ENCODE measurements at places on chromosomes 12 and 14.

DNA sequence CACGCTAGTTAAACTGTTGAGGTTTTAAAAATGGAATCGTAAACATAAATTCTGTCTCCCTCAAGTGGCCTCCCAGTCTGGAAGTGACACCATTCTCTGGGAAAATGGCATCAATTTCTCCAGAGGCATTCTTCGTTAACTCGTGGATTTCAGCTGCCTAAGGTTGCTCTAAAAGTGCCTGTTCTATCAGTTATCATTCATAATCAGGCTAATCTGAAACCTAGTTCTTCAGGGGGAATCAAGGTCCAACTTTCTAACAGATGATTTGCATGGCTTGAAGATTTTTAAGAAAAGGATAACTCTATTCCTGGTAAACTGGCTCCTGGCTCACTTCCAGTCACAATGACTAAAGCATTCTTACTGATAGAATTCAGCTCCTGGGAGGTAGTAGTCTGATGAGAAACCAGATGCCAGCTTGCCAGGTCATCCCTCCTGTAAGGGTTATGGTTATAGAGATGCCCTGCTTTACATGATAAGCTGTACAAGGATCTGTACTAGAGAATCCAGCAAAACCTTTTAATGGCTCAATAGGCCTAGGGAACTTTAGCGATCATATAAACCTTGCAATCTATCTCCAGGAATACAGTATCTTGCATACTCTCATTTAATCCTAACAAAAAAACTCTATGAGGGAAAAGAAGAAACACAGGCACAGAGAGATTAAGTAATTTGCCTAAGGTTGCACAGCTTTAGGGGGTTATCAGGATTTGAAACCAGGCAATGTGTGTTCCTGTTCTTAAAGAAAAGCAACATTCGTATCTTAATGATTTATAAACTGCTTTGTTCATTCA lies 1.5 kb downstream of the L3HYPDH start:
- DNase-seq, result no peak

GRCh38 chr12:107668320-107669098 lies 17.1 kb upstream of the PWP1 start:
- DNase-seq, result no peak

GRCh38 chr14:94775871-94776210 lies 5.9 kb upstream of the GSC start:
- DNase-seq, result no peak

- DNase-seq, result no peak
Observed at GRCh38 chr14:91964724-91965123, 17.2 kb upstream of the FBLN5 start.

DNA sequence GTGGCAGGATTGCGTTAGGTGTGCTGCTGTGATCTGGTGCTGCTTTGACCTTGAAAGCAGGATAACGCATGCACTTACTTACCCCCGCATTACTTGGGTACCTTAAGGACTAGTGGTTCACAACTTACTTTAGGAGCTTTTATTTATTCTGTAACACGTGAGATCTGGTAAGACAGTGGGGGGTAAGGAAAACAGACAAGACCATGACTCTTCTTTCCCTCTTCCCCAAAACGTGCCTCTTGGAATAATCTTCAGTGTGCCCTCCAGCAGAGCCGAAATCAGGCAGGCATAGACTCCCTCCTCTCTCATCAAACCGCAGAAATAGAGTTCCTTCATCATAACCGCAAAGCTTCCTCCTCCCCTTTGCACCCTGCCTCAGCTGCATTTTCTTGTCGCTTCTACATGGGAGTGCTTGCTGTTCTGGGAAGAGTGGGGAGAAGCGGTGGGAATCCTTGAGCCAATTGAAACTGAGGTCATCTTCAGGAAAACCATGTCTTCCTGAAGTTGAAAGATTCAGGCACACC lies 43.4 kb downstream of the RAD52 start:
- no peak for DNase-seq

DNA sequence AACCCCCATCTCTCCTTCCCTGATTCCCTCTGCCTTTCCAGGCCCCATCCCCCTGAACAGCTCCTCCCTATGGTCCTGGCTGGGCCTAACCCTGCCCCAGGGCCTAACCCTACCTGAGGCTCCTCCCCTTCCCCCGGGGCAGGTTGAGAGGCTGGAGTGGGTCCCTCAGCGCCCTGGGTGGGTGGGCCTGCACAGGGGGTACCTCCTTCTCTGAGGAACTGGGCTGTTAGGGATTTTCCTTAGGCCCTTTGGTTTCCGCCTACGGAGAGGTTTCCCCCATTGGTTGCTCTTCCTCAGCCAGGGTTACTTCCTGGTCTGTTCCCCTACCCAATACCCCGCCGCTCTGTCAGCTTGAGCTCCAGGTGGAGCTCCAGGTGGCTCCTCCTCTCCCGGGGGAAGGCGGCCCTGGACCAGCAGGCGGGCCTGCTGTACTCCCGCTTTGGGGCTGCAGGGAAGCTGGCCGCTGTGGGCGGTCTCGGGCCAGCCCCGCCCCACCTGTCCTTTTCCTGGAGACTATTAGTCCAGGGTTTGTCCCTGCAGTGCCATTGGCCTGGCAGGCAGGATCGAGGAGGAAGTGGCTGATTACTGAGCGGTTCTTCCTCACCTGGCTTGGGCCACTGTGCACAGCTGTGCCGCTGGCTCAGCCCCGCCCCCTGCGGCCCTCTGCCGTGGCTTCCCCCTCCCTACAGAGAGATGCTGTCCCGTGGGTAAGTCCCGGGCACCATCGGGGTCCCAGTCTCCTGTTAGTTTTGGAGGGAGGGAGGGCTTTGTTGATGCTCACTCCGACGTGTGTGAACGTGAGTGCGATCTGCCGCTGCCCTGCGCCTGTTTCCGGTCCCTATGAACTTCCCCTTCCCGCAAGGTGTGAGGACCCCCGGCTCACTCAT lies 2.5 kb downstream of the C12orf57 start:
- DNase-seq, result no peak

GRCh38 chr12:101047652-101048051 lies 162.4 kb downstream of the SLC5A8 start:
- no peak for DNase-seq

- no peak for DNase-seq
Observed at GRCh38 chr14:104072586-104072985, 12.9 kb upstream of the ASPG start.

- DNase-seq, result no peak
Observed at GRCh38 chr12:93892423-93893268, 215.5 kb downstream of the CRADD start.

- DNase-seq, result no peak
Observed at GRCh38 chr12:27237790-27238771, 6.0 kb upstream of the STK38L start.

- DNase-seq, result no peak
Observed at GRCh38 chr12:65152012-65152411, 17.4 kb upstream of the LEMD3 start.

DNA sequence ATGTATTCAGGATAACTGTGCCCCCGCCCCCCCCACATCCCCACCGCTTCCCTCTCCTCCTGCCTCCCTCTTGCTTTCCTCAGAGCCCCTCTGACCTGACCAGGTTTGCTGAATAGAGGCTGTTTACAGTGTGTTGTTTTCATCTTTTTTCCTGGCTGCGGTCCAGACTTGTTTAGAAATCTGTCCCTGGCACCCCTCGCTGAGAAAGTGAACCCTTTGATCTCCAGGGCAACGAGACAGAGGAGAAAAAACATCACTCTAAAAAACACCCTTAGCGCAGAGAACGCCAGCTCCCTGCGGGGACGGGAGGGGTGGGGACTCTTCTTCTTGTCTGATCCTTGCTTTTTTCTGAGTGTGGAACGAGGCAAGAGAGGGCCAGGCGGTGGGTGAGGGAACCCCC lies 22.5 kb downstream of the SDS start:
- no peak for DNase-seq

GRCh38 chr14:31243860-31244259 lies 36.3 kb upstream of the HECTD1 start:
- no peak for DNase-seq

DNA sequence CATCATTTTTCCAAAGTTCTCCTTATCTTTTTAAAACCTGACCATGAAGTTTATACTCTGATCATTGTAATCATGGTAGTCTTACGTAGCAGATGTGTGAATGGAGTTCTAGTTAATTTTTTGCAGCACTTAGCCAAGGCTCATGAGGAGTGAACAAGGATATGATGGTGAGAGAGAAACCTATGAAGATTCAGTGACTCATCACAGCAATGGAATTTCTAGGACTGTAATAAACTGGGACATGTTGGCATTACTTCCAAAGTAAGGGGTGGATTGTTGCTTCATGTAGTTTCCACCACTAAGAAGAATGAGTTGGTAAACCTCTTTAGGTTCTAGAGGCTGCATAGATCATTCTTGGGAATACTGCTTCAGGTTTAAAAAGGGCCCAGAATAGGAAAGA lies 102.7 kb downstream of the LRRIQ1 start:
- no peak for DNase-seq

DNA sequence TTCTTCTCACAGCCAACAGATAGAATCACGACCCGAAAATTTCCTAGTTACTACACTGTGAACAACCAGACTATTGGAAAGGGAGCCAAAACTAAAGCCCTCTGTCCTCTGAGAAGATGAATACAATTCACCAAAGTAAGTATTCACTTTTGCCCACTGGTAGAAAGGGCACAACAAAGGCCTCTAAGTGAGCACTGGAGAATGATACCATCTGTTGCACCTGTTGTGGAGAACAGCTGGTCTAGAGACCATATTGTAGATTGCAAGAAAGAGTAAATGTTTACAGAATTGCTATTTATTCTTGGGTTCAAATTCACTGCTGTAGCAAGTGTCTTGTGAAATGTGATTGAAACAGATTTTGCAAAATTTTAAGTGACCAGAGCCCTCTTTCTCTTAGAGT lies 46.9 kb upstream of the ANO6 start:
- no peak for DNase-seq

GRCh38 chr14:51024377-51024776 lies 70.5 kb downstream of the TRIM9 start:
- DNase-seq, result no peak

GRCh38 chr14:49497725-49498348 lies 88.3 kb downstream of the RPS29 start:
- DNase-seq, result no peak

DNA sequence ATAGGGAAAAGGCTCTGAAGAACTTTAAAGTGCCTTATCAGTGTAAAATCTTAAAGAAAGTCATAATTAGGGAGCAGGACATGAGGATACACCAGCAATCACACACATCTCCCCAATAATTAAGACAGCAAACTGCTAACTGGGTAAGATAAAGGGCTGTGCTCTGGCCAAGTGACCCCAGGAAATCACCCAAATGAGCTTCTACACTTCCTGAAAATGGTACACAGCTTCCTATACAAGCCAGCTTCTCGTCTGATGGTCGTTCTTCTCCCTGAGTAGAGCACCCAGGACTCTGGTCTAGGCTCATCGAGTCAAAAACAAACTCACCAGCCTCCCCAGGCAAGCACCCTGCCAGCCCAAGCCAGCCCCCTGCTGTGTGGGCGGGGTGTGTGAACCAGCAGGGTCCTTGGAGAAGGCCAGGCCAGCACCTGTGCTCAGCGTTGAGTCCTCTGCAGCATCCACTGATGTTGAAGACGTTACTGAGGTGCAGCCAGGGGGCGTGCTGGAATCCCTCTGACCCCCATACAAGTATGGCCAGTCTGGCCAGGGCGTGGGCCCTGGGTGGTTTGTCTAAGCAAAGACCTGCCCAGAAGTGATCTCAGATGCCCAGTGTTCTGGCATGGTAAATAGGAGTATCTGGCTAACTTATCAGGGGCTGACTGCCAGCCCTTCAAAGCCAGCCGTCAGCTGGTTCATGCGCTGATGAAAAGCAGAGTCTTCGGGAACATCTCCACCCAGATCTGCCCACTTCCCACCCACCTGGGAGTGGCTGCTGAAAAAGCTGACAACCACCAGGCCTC lies 41.4 kb downstream of the ACTN1 start:
- no peak for DNase-seq

DNA sequence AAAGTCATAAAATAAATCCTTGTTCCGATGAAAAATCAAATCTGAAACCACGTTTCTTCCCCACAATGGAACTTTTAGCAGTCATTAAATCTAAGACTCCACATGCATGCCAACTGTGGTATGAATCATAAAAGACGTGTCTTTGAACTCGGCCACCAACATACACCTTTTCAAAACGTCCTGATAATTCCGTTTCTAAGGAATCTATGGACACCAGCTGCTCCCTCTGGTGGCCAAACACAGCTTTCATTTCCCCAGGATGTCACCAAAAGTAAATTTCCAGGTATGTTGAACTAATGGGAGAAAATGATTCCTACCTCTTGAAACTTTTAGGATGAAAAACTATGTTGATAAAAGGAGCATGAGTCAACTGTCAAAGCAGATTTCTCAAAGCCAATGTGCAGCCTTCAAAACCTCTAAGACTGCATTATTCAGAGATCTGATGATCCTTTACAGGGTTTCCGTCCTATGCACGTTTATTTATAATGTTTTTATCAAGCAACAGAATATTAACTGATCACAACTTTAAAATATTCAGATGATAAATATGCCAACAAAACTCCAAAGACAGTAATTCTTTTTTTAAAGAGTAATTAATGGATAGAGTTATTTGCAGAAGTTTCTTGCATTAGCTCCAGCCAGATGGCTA lies 96.2 kb downstream of the CIT start:
- no peak for DNase-seq

DNA sequence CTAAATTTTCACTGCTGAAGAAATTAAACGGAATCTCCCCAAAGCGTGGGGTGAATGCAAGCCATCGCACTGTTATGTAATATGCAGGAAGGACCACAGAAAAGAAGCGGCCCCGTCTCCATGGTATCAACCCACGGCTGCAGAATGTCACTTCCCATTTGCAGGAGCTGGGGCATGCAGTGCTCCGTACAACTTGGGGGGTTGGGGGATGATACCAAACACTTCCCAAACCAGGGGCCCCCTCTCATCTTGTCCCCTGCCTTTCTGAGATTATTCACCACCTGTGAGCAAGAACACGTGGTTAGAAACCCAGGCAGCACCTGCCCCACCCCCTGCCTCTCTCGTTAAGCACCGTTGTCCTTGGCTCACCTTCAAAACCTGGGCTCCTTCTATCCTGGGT lies 505.1 kb upstream of the TMEM132C start:
- no peak for DNase-seq

DNA sequence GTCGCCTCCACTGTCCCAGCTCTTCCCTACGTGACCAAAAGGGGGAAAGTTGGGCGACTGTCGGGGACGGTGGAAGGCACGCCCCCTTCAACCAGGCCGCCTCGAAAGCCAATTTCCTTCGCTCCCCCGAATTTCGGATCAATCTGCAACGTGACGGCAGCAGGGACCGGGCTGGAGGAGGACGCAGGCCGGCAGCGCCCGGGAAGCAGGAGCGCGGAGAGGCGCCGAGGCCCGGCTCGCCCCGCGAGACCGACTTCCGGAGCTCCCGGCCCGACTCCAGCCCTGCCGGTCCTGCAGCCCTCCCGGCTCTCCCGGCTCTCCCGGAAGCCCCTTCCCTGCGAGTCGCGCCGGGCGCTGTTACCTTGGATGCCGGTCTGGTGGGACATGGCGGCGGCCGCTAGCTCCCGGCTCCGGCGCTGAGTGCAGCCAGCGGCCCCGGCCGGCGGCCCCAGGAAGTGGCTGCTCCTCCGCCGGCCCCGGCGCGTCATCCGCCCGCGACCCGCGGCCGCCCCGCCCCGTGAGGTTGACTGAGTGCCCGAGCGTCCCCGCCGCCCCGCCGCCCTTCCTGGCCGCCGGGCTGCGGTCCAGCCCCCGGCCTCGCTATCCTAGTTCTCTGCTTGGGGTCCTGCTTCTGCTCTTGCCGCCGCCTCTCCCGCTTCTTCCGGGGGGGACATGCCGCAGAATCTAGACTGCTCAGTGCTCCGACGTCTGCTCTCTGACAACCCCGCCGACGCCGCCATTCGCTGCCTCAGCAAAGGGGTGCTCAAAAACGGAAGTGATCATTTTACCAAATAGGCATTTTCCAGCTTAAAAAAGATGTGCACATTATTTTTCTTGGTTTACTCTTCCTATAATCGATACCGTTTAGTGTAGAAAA lies at the start of gene TWF1:
TWF1 (minus strand) TSS at position 458 of the 877 bp plus-strand sequence; CDS start at position 386, 72 bp downstream.
- no peak for DNase-seq
